ENCODE measurements at places on chromosomes 5 and 9. TPM values are rescaled to one million over a fixed set of nuclear protein-coding genes. Genes with fewer than 3 reads are reported as not detected.

- DNase-seq = no peak
Measured at GRCh38 chr9:123697686-123698085, 232.2 kb downstream of the DENND1A start.

- DNase-seq = no peak
Measured at GRCh38 chr5:74392711-74393351, 247.7 kb downstream of the ENC1 start.

Gene PPP3R2
- total RNA-seq = not detected

Gene IFNA2
- not detected for total RNA-seq

All from activated naive CD4-positive, alpha-beta T cell treated with anti-CD3 and anti-CD28 coated beads for 36 hours (primary cell).